Left hindlimb (tissue), 1 donor: ENCODE measurements at places on chromosomes 2 and 18.

DNA sequence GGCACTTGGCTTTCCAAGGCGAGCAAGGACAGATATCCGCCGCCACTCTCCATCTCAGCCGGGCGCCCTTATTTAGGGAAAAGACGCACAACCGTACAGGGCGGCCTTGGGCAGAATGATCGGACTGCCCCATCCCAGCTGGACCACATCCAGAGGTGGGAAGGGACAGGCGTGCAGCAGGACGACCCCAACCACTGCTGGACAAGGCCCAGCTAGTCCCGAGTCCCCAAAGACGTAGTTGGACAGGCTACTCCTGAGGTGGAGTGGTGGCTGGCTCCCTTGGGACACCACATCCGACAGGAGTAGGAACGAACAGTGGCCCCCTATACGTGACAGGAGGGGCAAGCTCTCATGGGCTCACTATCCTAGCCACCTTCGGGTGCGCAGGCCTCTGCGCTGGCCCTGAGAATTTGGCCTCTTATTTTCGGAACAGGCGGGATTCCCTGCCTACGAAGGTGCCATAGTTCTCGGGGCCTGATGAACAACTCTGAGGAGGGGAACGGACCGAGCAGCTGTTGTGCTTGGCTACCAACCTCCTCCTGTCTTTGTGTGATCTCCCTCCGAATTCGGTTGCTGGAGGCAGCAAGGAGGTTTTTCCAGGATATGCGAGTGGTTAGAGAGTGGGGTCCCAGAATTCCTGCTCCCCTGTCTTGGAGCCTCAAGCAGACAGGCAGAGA is 2.3 kb downstream of the FEV start:
- no peak for DNase-seq

- DNase-seq, result no peak
Observed at GRCh38 chr2:3146175-3146574, 231.4 kb downstream of the EIPR1 start.

DNA sequence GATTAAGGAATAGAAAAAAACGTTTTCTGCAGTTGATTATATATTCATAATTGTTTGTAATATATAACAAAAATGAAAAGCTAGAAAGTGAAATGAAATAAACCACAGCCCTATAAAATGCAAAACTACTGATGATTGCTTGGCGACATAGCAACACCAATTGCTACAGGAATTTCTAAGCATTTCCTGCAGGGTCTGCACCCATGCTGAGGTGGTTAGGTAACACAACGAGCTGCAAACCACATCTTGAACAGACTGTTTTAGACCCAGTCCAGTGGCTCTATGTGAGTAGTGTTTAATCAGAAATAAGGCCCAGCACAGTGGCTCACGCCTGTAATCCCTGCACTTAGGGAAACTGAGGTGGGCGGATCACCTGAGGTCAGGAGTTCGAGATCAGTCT is 17.2 kb upstream of the UGT1A9 start:
- no peak for DNase-seq

DNA sequence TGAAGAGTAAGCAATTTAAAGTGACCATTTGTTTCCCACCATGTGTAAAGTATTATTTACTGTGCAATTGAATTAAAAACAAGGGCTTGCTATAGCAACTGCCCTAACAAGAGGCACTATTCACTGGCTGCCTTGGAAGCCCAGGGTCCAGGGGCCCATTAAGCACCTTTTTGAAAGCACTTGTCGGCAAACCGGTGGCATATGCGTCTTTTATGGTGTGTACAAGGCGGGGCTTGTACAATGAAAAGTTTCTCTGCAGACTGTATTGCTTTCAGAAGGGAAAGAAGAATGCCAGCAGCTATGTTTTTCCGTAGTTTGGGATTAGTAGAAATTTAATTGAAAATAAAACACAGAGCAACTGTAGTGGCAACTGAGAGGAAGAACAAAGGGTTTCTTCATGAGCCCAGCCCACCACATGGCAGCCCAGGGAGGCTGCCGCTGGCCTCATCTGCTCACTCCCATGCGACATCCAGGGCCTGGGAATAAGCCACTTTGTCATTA is 279.5 kb upstream of the PARD3B start:
- no peak for DNase-seq

GRCh38 chr2:127121776-127122176 is 14.8 kb upstream of the BIN1 start:
- peak; percentile 92 for DNase-seq
